ENCODE measurements at places on chromosomes 6 and 20. TPM values are rescaled to one million over a fixed set of nuclear protein-coding genes. Genes with fewer than 3 reads are reported as not detected.
A peak's percentile ranks its signal among the peaks of the same experiment; 100 is the strongest.

- no peak for DNase-seq
- H3K27ac ChIP-seq, result no peak overlapping the region
- H3K4me1 ChIP-seq, result peaks cover 17% of the 10 kb centered on the region
- H3K4me3 ChIP-seq, result no peak overlapping the region
- no peaks in the 10 kb centered on the region for H3K27me3 ChIP-seq
Observed at GRCh38 chr6:30903236-30903635, 4.8 kb upstream of the GTF2H4 start.

DNA sequence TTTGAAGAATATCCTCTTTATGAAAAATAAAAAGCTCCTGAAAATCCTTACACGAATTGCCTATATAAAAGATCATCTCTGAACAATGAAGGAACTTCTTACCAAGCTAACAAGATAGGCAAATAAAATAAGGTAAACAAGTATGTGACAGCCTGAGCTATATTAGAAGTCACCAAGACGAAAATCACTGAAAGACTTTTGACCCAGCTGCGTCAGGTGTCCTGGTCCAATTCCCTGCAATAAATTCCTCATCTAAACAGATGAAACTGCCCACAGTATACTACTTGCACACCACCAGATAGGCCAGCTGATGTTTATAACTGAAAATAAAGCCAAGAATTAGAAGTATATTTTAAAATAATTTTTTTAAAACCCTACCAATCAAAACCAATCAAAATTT is 67.4 kb upstream of the RUNX2 start:
- no peak for DNase-seq
- peaks cover 5% of the 10 kb centered on the region for H3K4me1 ChIP-seq
- peaks cover 14% of the 10 kb centered on the region for H3K36me3 ChIP-seq
- H3K4me3 ChIP-seq, result no peak overlapping the region
- H3K27ac ChIP-seq, result no peak overlapping the region

DNA sequence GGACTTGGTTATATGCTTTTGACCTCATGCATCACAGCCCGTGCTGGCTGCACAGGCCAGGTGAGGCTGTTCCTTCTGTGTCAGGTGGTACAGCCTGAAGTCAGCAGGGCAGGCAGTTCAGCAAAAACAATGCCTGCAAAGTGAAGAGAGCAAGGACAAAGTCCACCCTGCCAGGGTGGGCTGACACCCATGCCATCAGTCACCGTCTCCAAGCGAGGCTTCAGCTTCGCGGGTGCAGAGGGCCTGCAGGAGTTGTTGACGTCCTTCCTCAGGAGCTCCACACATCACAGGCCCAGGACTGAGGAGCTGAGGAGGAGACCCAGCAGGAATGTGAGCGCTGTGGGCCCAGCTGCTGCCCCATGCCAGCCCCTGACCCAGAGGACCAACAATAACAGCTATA is 111.3 kb downstream of the SASH1 start:
- H3K27ac ChIP-seq, result no peak overlapping the region
- H3K27me3 ChIP-seq, result peaks cover 4% of the 10 kb centered on the region
- no peak for DNase-seq
- H3K4me3 ChIP-seq, result no peak overlapping the region

- no peaks in the 10 kb centered on the region for H3K36me3 ChIP-seq
- no peak overlapping the region for H3K27ac ChIP-seq
- no peak overlapping the region for H3K4me3 ChIP-seq
- no peaks in the 10 kb centered on the region for H3K27me3 ChIP-seq
- H3K4me1 ChIP-seq, result peaks cover 12% of the 10 kb centered on the region
Observed at GRCh38 chr6:30043744-30044143, 17.3 kb upstream of the POLR1H start.

- H3K36me3 ChIP-seq, result no peaks in the 10 kb centered on the region
- H3K4me3 ChIP-seq, result no peak overlapping the region
- H3K27me3 ChIP-seq, result peaks cover 34% of the 10 kb centered on the region
- DNase-seq, result no peak
Observed at GRCh38 chr20:46196990-46197389, 78.9 kb downstream of the CD40 start.

The NR2E1 gene
- total RNA-seq, result not detected

DNA sequence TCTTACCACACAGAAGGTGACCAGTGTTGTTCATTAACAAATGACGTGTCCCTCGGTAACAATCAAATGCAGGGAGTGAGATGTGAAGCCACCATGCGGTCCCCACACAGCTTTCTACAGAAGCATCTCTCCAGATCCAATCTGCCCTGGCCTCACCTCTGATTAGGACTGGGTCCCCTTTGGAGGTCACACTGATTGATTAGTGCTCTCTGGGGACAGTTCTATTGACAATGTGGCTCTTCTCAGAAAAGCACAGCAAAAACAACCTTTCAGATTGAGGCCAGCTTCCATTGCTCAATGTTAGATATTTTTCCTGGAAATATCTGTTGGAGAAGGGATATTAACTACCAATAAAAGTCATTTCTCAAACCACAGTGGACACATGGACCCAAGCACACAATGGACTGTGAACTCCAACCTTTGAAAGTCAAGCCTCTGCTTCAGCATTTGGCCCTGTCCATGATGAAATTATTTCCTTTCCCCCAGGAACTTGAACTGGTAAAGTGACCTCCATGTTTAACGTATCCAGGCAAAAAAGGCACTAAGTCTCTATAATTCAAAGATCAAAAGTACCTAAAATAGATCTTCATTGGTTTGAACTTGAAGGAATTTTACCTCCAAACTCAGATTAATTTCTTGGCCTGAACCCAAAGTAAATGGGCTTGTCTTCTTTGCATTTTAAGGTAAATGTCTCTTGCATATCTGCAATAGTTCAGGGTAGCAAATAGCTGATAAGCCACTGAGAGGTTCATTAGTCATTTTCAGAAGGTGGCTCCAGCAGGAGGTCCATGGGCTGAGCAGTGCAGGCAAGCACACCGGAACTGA is 118.5 kb downstream of the FOXA2 start:
- DNase-seq, result no peak
- H3K4me3 ChIP-seq, result no peak overlapping the region
- H3K4me1 ChIP-seq, result no peaks in the 10 kb centered on the region
- no peaks in the 10 kb centered on the region for H3K27me3 ChIP-seq

DNA sequence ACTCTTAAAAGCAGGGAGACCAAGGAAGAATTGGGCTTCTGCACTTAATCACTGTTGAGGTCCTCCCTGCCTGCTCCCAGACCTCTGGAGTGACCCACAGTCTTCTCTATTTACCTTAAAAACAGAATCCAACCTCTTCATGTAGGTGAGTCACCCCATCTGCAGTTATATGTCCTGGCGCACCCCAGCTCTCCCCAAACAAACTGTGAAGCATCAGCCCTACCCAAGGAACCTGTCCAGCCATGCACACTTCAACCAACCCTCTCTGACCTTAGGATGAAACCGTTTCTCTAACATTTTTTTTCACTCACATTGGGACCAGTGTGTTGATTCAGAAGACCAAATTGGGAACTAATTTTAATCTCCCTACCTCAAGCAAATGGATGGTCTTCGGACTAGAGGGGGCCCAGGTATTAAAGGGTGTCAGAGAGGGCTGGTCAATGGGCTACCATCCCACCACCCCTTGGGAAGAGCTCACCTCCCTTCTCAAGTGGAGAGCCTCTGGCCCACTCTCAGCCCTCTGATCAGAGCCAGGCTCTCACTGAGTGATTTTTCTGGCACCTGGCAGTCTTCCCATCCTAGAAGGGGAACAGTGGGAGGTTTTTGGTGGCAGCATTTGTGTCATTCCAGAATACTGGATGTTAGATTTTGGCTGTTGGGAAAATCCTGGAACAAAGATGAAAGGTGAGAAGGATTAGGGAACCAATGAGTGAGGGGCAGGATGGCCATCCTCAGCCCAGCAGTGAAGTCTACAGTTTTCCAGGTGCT is 203.6 kb downstream of the LRFN2 start:
- no peak overlapping the region for H3K27ac ChIP-seq
- no peak overlapping the region for H3K4me3 ChIP-seq
- H3K36me3 ChIP-seq, result no peaks in the 10 kb centered on the region
- DNase-seq, result no peak
- peaks cover 3% of the 10 kb centered on the region for H3K4me1 ChIP-seq

DNA sequence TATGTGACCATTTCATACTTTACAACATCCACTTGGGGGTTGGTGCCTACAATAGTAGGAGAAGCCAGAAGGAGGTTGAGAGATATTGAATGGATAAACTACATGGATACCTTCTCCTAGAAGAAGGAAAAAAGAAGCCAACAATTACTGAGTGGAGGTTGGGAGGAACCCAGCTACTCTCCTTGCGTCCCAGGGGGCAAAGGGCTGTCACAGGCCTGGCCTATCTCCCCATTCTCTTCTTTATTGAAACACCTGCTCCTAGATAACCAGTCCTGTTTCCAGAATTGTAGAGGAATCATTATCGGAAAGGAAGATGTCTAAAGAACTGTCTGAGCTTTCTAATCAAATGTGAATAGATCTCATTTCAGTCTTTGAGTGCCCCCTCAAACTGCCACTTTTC is 115.1 kb downstream of the MAP7 start:
- no peak overlapping the region for H3K4me3 ChIP-seq
- peaks cover 21% of the 10 kb centered on the region for H3K27me3 ChIP-seq
- H3K4me1 ChIP-seq, result no peaks in the 10 kb centered on the region
- no peak overlapping the region for H3K27ac ChIP-seq
- H3K36me3 ChIP-seq, result no peaks in the 10 kb centered on the region
- DNase-seq, result no peak

The MACROD2 gene
- not detected for total RNA-seq

The HUS1B gene
- total RNA-seq, result 1.9 TPM

The BEND6 gene
- total RNA-seq, result not detected

DNA sequence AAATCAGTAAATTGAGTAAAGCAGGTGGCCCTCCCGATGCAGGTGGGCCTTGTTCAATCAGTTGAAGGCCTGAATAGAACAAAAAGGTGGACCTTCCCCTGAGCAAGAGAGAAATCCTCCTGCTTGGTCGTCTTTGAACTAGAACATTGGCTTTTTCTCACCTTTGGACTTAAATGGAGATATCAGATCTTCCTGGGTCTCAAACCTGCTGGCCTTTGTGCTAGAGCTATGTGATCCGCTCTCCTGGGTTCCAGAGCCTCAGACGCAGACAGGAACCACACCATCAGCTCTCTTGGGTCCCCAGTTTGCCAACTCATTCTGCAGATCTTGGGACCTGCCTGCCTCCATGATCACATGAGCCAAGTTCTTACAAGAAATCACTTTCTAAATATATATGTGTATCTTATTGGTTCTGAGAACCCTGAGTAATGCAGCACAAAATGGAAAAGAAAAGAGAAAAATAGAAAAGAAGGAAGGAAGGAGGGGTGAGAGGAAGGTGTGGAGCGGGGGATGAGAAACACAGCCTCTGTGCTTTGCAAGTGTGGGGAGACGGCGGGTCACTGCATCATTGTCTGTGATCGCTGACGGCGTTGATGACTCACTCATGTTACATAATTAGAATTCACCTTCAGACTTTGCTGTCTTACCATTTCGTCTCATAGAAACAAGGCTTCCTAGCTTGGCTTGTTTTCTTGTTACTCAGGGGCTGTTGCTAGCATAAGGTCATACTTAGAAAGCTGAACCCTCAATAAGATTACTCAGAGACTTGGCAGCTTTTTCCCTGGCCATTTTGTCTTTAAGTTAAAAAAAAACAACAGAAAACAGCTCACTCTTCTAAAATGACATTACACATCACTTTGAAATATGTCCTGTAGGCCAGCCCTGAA is 85.7 kb upstream of the NEDD9 start:
- H3K36me3 ChIP-seq, result peaks cover 56% of the 10 kb centered on the region
- H3K4me3 ChIP-seq, result no peak overlapping the region
- DNase-seq, result peak; percentile 80
- H3K27ac ChIP-seq, result peak overlapping the region; percentile 74
- no peaks in the 10 kb centered on the region for H3K27me3 ChIP-seq

- H3K27ac ChIP-seq, result peak overlapping the region; percentile 9
- H3K4me3 ChIP-seq, result peak overlapping the region; percentile 5
- peaks cover 13% of the 10 kb centered on the region for H3K4me1 ChIP-seq
- H3K36me3 ChIP-seq, result peaks cover 3% of the 10 kb centered on the region
- H3K27me3 ChIP-seq, result no peaks in the 10 kb centered on the region
- no peak for DNase-seq
Observed at GRCh38 chr6:116405138-116405537, 34.4 kb downstream of the DSE start.

The KPNA5 gene
- total RNA-seq, result 8.6 TPM

All from activated CD8-positive, alpha-beta memory T cell treated with anti-CD3 and anti-CD28 coated beads, Interleukin-2, amount 10 ng/mL, durations not matched to agents 7 days and 5 days (primary cell).